Daoy (cell line): ENCODE measurements at places on chromosomes 16 and 17. TPM values are rescaled to one million over a fixed set of nuclear protein-coding genes. Genes with fewer than 3 reads are reported as not detected.

BLMH gene
- total RNA-seq = 49.0 and 52.3 TPM in 2 replicates

DNA sequence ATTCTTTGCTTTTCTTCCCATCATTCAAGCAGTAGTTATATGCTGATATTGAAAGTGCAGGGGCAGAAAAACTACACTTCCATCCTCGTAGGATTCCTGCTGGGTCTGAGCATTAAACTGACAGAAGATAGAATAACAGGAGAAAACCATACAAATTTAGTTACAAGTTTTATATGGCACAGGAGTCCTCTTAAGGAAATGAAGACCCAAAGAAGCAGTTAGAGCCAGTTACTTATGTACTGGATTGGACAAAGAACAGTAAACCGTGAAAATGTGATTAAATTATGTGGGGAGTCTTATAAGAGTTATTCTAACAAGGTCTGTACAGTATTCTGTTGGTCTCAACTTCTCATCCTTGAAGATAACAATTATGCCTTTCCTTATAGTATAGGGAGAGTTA is 81.2 kb upstream of the NSRP1 start:
- no peak for DNase-seq

GRCh38 chr16:51553910-51554309 is 402.8 kb upstream of the SALL1 start:
- DNase-seq = no peak

DNA sequence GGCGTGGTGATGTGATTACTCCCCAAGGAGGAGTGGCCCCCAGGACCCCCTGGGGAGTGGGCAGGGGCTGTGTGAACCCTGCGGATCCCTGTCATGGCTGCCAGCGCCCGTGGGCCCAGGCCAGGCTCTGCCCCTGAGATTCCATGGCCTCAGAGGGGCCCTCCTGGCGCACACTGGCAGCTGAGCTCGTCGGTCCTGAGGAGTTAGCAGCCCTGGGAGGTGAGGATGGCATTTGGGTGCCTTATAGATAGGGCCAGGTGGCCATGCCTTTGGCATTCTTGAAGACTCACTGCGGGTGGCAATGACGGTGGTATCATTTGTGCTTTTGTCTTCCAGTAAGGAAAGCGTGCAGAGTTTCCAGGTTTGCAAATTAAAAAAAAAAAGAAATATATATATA is 146.8 kb upstream of the GSE1 start:
- no peak for DNase-seq
